Dorsolateral prefrontal cortex (tissue), 122 donors: ENCODE measurements at places on chromosomes 6 and 20.

GRCh38 chr6:18025596-18025995 is 38.2 kb upstream of the KIF13A start:
- DNase-seq = no peak

DNA sequence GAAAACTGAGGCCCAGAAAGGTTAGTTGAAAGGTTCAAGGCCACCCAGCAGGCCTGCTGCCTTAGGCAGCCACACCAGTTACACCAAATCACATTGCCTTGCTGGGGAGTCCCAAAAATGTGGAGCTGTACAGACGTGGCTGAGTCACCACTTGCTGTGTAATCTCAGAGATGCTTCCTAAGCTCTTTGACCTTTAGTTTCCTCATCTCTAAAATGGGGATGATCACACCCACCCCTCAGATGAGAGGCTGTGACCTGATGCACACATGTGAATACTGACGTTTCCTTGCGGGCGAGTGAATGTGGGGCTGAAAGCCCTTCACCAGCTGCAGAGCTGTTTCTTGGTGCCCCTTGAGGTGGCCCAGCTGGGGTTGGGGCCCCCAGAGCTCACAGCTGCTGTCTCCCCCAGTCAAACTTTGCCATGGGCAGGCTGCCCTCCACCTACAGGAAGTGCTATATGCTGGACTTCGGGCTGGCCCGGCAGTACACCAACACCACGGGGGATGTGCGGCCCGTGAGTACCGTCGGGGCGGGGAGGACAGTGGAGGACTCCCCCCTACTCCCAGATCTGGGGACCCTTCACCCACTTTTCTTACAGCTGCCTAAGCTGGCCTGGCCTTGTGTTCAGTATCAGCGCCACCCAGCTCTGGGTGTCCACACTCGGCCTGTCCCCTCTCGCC is 11.0 kb downstream of the TTBK1 start:
- no peak for DNase-seq

DNA sequence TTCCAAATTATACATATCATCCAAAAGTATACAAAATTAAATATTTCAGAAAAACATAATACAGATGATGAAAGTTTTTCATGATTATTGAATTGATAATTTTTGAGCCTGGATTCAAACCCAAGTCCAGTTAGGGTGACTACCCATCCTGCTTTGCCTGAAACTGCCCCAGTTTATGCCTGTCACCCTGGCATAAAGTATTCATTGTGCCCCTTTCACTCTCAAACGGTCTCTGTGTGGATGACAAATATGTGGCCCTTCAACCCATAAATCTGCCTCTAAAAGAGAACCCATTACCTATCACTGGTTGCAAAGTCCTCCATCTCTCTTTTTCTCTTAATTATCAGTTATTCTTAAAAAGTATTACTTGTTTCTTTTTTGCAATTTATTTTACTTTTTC is 553.7 kb upstream of the JARID2 start:
- no peak for DNase-seq

GRCh38 chr6:123622780-123623179 is 14.0 kb downstream of the TRDN start:
- no peak for DNase-seq

DNA sequence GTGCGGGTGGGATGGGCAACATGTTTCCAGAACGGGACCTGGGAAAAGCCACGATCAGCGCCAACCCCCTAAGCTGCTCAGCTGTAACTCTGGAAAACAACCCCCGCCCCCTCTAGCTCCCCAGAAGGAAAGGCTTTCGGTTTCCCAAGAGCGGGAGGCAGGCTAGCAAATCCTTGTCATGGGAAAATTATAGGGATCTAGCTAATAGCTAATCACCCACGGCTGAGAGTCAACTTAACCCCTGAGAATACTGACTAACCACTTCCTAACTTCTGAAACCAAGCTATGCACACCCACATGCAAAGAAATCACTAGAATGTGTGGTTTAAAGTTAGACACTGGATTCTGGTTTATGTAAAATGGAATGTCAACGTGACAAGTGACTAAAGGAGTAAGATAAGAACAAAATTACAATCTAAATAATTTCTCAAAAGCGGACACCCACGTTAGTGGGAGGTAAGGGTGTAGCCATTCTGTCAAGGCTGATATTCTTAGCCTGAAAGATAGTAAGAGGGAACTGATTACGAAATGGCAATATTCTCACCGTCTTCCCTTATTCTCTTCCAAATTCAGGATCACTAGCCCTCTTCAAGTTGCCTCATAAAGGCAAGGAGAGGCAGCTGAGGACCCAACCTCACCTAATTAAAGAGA is 20.1 kb downstream of the JAG1 start:
- no peak for DNase-seq

- DNase-seq = no peak
Observed at GRCh38 chr6:42331019-42331418, 113.4 kb upstream of the MRPS10 start.
